SW480 (cell line): ENCODE measurements at places on chromosomes 3 and 15.

GRCh38 chr3:143171141-143171980 is 51.8 kb downstream of the CHST2 start:
- DNase-seq, result no peak

- no peak for DNase-seq
These were observed 205.7 kb downstream of the XXYLT1 start for GRCh38 chr3:195065142-195065863.

DNA sequence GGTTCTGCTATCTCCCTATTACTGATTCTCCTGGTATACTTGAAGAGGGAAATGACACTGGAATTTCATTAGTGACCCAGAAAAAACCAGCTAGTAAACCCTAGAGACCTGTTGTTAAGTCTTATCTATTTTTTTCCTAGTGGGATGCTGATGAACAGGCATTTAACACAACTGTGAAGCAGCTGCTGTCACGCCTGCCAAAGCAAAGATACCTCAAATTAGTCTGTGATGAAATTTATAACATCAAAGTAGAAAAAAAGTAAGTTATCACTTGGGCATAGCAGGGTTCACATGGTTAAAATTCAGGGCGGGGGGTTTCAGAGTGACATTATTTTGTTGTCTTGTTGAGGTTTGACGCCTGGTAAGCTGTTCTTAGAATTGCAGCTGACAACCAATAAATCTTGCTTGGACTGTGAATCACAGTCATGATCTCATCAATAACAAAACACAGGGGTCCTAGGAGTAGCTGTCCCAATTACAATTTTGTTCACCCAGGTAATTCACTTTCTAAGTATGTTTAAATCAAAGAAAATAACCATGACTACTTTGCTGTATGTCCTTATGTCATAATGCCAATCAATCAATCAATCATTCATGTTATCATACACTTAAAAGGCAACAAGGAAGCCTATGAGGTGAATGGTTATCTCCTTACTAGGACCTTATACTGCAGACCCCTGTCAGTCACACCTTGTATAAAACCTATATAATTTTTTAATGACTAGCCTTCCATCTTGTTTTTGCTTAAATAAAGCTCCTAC is 4.6 kb downstream of the SRP14 start:
- no peak for DNase-seq

DNA sequence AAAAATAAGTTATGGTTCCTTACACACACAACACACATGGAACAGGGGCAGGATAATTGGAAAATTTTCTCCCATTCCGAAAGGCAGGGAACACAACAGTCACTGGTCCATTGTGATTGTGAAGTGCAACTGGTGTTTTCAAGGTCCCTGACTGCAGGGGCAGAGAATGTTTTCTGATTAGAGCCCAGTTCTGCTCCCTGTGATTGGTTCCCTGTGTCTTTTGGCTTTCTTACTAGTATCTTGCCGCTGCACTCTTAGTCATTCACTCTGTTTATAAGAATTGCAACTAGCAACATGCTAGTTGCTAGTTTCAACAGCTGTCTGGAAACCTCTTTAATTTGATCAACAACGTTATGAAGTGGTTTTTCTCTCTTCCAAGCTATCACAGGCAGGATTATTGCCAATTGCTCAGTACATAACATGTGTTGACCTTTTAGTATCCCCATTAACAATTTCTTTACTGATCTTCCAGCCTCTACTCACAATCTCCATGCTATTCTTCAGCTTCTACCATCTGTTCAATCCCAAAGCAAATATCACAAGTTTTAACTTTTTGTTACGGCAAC is 177.5 kb downstream of the EPHA6 start:
- no peak for DNase-seq

DNA sequence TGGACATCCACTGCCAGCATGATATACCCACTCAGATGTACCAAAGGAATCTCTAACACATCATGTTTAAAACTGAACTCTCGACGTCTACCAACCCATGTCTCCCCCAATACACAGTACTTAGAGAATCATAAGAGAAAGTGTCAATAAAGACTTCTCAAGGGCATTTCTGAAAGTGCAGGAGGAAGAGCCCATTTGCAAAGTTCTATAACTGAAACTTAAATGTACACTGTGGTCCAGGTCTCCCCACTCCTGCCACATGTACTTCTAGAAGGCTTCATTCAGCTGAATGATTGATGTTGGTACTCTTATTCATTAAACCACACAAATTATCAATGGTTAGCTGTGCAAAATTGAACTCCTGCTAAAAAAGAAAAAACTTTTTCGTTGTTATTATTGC is 31.8 kb downstream of the HERC1 start:
- DNase-seq, result no peak

GRCh38 chr3:48747706-48748105 is 30.7 kb upstream of the IP6K2 start:
- no peak for DNase-seq

DNA sequence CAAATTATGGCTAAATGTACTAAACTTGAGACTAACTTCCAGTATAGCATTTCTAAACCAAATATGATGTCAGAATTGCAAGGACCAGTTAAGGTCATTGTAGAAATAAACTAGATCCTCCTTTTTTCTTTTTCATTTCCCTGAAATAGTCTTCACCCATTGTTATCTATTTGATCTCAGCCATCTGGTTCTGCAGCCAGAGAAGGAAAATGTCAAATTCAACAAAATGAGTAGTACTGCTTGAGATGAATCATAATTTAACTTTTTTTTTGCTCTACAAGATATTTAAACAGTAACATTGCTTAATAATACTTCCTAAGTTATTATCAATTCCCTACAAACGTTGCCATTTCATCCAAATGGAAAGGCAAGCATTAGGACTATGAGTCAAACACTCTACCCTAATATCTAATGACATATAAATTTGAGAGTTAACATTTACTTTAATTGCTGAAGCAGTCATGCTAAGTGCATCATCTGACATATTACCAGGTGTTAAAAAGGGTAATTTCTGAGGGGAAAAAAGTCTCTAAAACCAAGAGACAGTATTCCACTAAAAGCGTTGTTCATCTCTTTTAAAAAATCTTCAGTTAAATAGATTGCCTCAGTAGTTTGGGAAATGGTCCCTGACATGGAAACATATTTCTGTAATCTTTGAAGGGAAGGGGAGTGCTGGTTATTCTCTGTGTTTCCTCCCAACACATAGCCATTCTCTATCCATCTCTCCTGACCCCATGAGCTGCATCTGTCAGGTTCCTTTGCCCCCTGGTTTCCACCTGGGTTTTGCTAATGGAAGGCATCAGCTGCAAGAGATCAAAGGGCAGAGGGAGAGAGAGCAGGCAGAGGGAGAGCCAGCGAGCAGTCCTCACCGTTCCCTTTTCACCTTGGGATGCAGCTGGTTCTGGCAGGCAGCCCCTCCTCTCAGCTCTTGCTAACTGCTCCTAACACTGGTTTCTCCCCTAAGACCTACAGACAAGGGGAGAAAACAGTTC is 138.5 kb downstream of the ARPP21 start:
- no peak for DNase-seq

GRCh38 chr15:73716417-73716816 is 32.2 kb downstream of the CD276 start:
- DNase-seq, result no peak

GRCh38 chr3:194769020-194769643 is 83.4 kb downstream of the FAM43A start:
- peak; percentile 98 for DNase-seq

GRCh38 chr15:52111517-52112202 is 915 bp downstream of the BCL2L10 start:
- no peak for DNase-seq

DNA sequence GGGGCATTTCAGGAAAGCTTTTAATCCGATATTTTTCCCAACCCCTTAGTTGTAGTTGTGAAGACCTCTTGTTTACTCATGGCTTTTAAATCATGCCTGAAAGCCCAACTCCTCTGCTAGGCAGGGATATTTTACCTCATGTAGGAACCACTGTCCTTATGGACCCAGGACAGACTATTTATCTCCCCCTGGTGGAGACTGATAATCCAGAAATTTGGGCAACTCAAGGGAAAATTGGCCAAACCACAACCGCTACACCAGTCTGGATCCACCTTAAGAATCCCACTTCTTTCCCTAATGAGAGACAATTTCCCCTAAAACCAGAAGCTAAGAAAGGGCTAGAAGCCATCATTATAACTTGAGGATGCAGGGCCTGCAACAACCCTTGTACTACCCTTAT is 248.1 kb upstream of the STAC start:
- DNase-seq, result no peak

DNA sequence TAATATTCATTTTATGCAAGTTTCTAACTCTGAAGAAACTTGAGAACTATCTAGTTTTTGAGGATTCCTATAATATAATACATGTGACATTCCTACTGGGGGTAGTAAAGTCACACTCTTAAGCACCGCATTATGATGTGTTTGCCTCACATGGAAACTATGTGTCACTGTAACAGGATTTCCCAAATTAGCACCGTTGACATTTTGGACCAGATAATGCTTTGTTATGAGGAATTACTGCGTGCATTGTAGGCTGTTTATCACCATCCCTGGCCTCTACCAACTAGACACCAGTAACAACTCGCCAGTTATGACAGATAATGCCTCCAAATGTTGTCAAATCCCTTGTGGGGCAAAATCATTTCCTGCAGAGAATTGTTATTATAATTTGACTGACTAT is 267.8 kb downstream of the RAP2B start:
- no peak for DNase-seq

DNA sequence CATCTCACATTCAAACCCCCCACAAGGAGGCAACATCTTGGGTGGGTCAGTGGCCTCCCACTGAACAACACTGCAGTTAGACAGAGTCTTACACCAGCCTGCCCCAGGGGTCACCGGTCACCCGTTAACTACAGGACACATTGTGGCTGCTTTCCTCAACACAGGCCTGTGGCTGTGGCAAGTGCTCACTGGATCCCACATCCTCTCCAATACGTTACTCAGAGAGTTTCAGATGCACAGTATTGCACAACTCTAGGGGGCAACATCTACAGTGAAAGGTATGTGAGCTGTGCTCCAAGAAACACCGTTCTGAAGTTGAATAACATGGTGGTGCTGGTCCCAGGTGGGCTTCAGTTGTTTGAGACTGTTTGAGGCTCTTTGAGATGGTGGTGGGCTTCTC is 41.0 kb downstream of the CTDSPL start:
- no peak for DNase-seq

GRCh38 chr3:8550611-8551010 is 49.0 kb downstream of the LMCD1 start:
- no peak for DNase-seq

DNA sequence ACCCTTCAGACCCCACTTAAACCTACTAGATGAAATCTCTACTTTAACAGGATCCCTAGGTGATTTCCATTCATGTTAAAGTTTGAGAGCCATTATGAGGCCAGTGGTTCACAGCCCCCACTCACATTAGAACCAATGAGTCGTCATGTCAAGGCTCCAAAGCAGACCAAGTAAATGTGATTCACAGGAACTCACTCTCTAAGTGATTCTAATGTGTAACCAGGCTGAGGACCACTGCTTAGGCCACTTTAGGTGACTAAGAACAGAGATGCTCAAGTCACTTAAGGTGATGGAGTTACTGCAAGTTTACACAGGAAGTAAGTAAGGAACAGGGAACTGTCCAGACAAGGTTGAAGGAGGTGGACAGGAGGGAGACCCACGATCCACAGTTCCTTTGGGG is 7.7 kb downstream of the GALNT15 start:
- DNase-seq, result no peak

- no peak for DNase-seq
These were observed 32.0 kb upstream of the GALNT15 start for GRCh38 chr3:16142350-16143025.

- DNase-seq, result no peak
These were observed 94.1 kb downstream of the SENP2 start for GRCh38 chr3:185680231-185680630.

- DNase-seq, result no peak
These were observed 34.9 kb downstream of the CYP19A1 start for GRCh38 chr15:51303462-51303980.

DNA sequence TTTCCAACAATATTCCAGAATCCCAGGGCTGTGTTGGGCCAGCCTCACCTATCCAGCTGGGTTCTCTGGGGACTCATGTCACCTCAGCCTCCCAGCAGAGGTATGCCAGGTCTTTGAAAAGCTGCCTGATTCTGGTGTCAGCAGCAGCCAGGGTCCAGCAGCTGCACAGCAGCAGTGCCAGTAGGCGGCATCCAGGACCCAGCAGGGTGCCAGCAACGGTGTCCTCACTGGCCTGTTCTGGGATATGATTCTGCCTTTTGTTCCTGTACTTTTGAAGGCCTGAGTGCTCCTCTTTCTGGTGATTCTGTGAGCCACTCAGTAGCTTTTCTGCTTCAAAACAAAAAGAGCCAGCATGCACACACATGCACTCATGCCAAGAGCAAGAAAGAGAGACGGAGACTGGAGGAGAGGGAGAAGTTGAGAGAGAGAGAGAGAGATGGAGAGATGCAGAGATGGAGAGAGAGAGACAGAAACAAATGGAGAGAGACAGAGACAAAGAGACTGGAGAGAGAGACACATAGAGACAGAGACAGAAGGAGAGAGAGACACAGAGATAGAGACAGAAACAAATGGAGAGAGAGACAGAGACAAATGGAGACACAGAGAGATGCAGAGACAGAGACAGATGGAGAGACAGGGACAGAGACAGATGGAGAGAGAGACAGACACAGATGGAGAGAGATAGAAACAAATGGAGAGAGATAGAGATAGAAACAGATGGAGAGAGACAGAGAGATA is 205.7 kb downstream of the UACA start:
- no peak for DNase-seq

GRCh38 chr3:151156618-151157216 is 46.3 kb downstream of the GPR171 start:
- peak; percentile 72 for DNase-seq

DNA sequence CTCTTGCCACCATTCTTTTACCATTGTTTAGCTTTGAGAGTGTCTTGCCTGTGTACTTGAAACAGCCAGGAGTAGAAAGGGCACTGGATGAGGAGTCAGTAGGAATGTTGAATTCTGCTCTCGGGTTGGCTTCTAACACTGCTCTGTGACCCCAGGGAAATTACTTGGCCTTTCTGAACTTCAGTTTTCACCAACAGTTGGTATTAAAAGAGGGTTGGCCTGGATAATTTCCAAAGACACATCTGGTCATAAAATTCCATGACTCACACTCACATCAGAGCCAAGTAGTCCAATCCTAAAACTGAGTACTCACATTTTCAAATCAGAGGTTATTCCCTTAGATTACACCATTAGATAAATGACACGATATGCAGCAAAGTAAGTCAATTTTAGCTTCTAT is 141.6 kb downstream of the ECT2 start:
- no peak for DNase-seq

GRCh38 chr15:25797936-25798901 is 64.9 kb downstream of the ATP10A start:
- no peak for DNase-seq

DNA sequence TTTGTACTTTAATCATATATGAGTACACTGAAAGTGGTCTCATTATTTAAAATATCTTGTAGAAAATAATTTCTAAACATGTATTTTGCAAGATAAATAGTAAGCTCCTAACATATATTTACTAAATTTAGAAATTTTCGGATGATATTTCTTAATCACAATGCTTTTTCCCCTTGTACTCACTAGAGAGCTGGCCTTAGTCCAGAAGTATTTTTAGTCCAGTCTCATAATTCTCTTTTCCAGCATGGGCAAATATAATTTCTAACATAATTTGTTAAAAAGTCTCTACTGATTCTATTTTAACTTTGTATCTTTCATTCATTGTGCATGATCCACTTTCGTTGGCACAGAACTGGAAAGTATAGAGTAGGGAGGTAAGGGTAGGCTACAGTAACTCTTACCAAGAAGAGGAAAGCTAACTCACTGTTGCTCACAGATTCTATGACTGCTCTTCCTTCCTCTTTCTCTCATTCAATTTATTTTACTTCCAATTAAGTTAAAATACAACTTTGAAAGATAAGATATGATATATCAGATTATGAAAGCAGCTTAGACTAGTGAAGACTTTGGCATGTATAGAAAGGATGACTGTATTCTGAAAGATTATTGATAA is 39.3 kb downstream of the FGF7 start:
- no peak for DNase-seq
